ENCODE measurements at places on chromosomes 3 and 15. TPM values are rescaled to one million over a fixed set of nuclear protein-coding genes. Genes with fewer than 3 reads are reported as not detected.

DNA sequence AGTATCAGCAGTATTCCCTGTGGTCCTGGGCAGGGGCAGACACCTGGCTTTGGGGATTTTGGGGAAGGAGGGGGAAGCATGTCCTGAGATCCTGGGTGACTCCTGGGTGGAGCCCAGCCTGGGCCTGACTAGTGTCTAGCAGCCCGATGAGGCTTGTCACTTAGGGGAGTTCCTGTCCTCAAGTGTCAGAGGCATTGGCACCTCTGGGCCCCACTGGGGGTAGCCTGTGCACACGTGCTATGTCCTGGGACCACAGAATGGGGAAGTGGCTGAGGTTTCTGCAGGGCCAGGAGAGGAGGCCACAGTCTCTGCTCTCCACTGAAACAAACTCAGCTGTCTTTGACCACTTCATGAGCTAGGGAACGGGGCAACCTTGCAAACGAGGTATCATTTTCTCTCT is 31.5 kb upstream of the ADCY5 start:
- DNase-seq: no peak

- DNase-seq: no peak
Measured at GRCh38 chr3:13174011-13174802, 101.0 kb upstream of the IQSEC1 start.

DNA sequence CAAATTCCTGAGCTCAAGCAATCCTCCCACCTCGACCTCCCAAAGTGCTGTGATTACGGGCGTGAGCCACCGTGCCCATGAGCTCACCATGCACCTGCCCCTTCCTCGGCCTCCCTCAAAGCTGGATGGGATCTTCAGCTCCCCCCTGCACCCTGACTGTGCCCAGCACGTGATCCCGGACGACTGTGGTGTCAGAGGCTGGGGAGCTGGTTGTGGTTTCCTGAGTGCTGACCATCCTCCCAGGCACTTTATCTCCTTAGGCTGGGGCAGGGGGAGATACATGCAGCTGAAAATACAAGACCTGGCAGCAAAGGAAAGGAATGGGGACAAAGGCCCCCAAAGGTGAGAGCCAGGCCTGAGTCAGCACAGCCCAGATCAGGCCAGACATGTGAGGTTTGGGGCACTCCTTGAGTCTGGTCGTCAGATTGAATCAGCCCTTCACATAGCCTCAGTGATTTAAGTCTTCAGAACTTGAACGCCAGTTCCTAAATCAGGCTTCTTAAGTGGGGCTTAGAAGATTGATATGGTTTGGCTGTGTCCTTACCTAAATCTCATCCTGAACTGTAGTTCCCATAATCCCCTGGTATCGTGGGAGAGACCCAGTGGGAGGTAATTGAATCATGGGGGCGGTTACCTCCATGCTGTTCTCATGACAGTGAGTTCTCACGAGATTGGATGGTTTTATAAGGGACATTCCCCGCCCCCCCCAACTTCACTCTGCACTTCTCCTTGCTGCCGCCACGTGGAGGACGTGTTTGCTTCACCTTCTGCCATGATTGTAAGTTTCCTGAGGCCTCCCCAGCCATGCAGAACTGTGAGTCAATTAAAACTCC is 35.8 kb downstream of the PRKCD start:
- DNase-seq: peak; percentile 76

DNA sequence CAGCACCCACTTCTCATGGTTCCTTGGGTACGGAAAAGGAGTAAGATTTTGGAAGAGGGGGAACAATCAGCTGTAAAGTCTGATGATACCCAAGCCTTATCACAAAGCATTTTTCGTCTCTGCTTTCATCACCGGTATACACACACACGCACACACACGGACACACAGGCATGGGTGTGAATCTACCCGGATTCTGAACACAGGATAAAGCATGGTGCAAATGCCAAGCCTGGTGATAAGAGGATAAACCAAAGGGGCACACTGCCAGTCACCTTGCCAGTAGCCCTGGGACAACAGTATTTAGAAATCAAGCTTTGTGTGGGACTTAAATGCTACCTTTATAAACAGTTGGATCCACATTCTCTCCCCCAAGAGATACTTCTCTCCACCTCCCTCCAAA is 22.2 kb downstream of the FAM174B start:
- DNase-seq: no peak

- no peak for DNase-seq
Measured at GRCh38 chr3:88112289-88112688, 37.5 kb upstream of the C3orf38 start.

ADAMTS17 gene
- total RNA-seq: not detected

PCSK6 gene
- total RNA-seq: 5.5 TPM
